ENCODE measurements at places on chromosomes 6 and 20. TPM values are rescaled to one million over a fixed set of nuclear protein-coding genes. Genes with fewer than 3 reads are reported as not detected.

GRCh38 chr6:42507901-42508300 lies 55.9 kb upstream of the UBR2 start:
- no peaks in the 10 kb centered on the region for H3K4me1 ChIP-seq
- H3K27me3 ChIP-seq, result no peaks in the 10 kb centered on the region
- no peaks in the 10 kb centered on the region for H3K36me3 ChIP-seq
- H3K27ac ChIP-seq, result no peak overlapping the region

DNA sequence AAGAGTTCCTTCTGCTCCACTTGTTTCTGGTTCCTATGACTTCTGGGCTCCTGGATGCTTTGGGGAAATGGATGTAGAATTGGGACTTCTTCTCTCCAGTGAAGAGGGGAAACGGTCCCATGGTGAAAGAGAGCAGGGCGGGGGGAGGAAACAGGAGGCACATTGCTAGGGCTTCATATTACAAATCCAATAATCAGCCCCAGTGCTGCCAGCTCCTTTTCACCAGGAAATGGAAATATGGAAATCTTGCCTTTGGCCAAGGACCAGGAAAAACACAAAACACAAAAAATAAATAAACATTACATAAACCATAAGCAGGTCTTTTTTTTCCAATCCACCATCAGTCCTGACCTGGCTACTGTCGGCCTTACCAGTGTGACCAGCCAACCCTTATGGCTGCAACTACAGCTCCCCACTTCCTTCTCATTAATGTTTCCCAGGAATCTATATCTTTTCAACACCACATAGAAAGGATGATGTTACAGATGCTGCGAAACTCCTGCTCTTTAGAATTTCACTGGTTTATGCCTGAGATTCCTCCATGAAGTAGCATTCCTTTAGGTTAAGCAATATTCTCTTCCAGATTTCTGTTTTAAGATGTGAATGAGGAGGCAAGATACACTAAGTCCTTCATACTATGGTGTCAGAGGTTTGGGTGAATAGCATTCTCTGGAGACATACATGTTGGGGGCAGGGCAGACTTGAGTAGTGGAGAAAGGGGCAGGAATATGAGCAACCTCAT lies 2.0 kb downstream of the PI3 start:
- H3K4me1 ChIP-seq, result no peaks in the 10 kb centered on the region
- H3K36me3 ChIP-seq, result no peaks in the 10 kb centered on the region
- H3K27ac ChIP-seq, result no peak overlapping the region
- no peak for DNase-seq
- H3K4me3 ChIP-seq, result no peak overlapping the region
- no peaks in the 10 kb centered on the region for H3K27me3 ChIP-seq

- no peaks in the 10 kb centered on the region for H3K27me3 ChIP-seq
- H3K4me3 ChIP-seq, result no peak overlapping the region
- no peak for DNase-seq
- H3K4me1 ChIP-seq, result no peaks in the 10 kb centered on the region
These were observed 370.2 kb upstream of the EPHA7 start for GRCh38 chr6:93789532-93789931.

The MYCT1 gene
- 2.0 TPM for polyA plus RNA-seq

GRCh38 chr6:113397236-113397635 lies 459.9 kb upstream of the MARCKS start:
- DNase-seq, result no peak
- H3K27me3 ChIP-seq, result no peaks in the 10 kb centered on the region
- H3K4me3 ChIP-seq, result no peak overlapping the region
- no peaks in the 10 kb centered on the region for H3K4me1 ChIP-seq

The RALGAPA2 gene
- polyA plus RNA-seq, result 3.5 TPM

DNA sequence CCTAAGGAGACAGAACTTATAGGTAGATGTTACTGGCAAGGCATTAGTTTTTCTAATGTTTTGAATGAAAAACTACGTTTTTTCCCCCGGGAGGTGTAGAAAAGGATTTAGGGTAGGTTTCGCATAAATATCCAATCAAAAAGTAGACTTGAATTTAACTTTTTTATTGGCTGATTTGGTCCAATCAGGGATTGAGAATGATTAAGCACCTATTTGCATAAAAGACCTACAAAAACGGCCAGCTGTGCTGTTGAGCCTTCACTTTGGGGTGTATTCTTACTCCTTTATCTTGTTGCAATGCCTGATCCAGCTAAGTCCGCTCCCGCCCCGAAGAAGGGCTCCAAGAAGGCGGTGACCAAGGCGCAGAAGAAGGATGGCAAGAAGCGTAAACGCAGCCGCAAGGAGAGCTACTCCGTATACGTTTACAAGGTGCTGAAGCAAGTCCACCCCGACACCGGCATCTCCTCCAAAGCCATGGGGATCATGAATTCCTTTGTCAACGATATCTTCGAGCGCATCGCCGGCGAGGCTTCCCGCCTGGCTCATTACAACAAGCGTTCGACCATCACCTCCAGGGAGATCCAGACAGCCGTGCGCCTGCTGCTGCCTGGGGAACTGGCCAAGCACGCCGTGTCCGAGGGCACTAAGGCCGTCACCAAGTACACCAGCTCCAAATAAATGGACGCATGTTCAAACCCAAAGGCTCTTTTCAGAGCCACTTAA lies 113.5 kb upstream of the BTN3A2 start:
- H3K27ac ChIP-seq, result no peak overlapping the region
- peak overlapping the region; percentile 21 for H3K4me3 ChIP-seq

The C6orf52 gene
- 2.4 TPM for polyA plus RNA-seq

The SLA2 gene
- polyA plus RNA-seq, result not detected

GRCh38 chr6:130848945-130849344 lies 21.7 kb downstream of the SMLR1 start:
- no peak overlapping the region for H3K27ac ChIP-seq
- H3K36me3 ChIP-seq, result no peaks in the 10 kb centered on the region
- H3K27me3 ChIP-seq, result no peaks in the 10 kb centered on the region
- no peak overlapping the region for H3K4me3 ChIP-seq
- DNase-seq, result no peak

- DNase-seq, result no peak
- no peak overlapping the region for H3K4me3 ChIP-seq
- no peaks in the 10 kb centered on the region for H3K27me3 ChIP-seq
- H3K27ac ChIP-seq, result no peak overlapping the region
These were observed 42.8 kb downstream of the METTL24 start for GRCh38 chr6:110315207-110315868.

The LRRN4 gene
- polyA plus RNA-seq, result not detected

GRCh38 chr20:8542110-8542486 lies 410.0 kb downstream of the PLCB1 start:
- no peak overlapping the region for H3K27ac ChIP-seq
- DNase-seq, result no peak
- no peak overlapping the region for H3K4me3 ChIP-seq
- no peaks in the 10 kb centered on the region for H3K27me3 ChIP-seq

- H3K36me3 ChIP-seq, result no peaks in the 10 kb centered on the region
- no peak overlapping the region for H3K27ac ChIP-seq
- no peak overlapping the region for H3K4me3 ChIP-seq
- H3K4me1 ChIP-seq, result no peaks in the 10 kb centered on the region
- H3K27me3 ChIP-seq, result no peaks in the 10 kb centered on the region
- DNase-seq, result no peak
These were observed 2.1 kb downstream of the CALHM6 start for GRCh38 chr6:116463301-116463700.

DNA sequence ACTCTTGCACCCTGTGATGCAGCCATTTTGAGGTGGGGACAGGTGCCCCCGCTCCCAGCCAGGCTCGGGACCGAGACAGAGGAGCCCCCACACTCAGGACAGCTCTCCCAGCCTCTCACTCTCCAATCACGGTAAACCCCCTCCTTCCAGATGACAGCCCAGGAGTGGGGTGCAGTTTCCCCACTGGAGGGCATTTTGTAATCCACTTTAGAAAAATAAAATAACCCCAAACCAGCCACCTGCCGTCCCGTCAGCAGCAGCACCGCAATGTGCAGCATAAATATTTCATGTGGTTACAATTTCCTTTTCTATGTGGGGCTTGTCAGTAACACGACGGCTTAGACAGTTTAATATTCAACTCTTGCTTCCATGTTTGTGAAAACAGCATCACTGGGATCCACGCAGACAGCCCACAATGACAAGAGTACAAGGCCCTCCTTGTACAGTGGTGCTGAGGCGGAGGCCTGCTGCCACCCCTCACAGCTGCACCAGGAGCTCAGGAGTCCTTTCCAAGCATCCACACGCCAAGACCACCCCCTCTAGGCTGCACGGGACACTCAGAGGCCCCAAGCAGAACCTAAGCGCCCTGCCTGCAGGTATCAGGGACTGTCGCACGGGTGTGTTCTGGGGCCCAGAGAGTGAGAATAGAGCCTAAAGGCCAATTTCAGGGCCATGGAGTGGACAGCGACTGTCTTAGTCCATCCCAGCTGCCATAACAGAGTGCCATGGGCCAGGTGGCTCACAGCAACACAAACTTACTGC lies 116.7 kb downstream of the JPH2 start:
- peaks cover 3% of the 10 kb centered on the region for H3K4me1 ChIP-seq
- H3K36me3 ChIP-seq, result no peaks in the 10 kb centered on the region
- H3K27me3 ChIP-seq, result no peaks in the 10 kb centered on the region
- no peak overlapping the region for H3K4me3 ChIP-seq
- no peak for DNase-seq

GRCh38 chr6:147058786-147059385 lies 145.3 kb upstream of the STXBP5 start:
- no peak for DNase-seq
- H3K4me3 ChIP-seq, result no peak overlapping the region
- no peaks in the 10 kb centered on the region for H3K27me3 ChIP-seq
- peaks cover 4% of the 10 kb centered on the region for H3K4me1 ChIP-seq
- no peak overlapping the region for H3K27ac ChIP-seq

The TEAD3 gene
- 54.2 TPM for polyA plus RNA-seq

The SOBP gene
- polyA plus RNA-seq, result 8.2 TPM

GRCh38 chr6:154981079-154981870 lies 13.8 kb upstream of the TIAM2 start:
- DNase-seq, result no peak
- H3K27ac ChIP-seq, result no peak overlapping the region
- H3K27me3 ChIP-seq, result no peaks in the 10 kb centered on the region
- H3K36me3 ChIP-seq, result no peaks in the 10 kb centered on the region

DNA sequence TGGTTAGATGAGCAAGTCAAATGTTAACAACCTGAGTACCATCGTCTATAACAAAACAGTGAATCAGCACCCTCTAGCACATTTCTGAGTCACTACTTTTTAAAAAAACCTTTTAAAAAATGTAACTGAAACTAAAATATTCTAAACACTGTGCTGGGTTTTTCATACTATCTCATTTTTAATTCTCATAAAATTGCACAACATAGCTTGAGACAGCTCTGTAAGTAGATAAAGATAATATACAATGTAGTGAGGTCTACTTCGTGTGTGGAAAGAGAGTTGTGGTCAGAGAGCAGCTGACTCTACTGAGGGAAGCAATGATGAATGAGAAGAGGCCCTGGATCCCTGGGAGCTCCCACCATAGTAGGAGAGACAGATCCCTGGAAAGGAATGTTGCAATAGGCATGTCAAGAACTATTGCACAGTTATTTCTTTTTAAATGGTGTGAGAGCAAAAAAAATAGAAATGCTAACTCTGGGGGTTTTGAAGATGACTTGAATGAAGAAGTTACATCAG lies 13.6 kb upstream of the CALHM6 start:
- no peaks in the 10 kb centered on the region for H3K36me3 ChIP-seq
- no peaks in the 10 kb centered on the region for H3K27me3 ChIP-seq
- no peak overlapping the region for H3K4me3 ChIP-seq

DNA sequence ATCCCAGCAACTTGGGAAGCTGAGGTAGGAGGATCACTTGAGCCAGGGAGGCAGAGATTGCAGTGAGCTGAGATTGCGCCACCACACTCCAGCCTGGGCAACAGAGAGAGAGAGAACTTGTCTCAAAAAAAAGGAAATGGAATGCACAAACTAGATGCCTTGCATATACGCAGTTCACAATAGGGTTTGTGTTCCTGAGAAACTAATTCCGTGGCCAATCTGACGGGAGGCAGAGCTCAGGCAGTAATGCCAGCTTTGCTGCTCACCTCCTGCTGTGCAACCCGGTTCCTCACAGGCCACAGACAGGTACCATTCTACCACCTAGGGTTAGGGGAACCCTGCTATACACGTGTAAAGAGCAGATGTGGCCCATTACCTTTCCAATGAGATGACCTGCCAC lies 1.4 kb downstream of the CDK5RAP1 start:
- DNase-seq, result no peak
- no peaks in the 10 kb centered on the region for H3K4me1 ChIP-seq
- no peak overlapping the region for H3K27ac ChIP-seq
- H3K4me3 ChIP-seq, result no peak overlapping the region
- no peaks in the 10 kb centered on the region for H3K27me3 ChIP-seq

The FUCA2 gene
- polyA plus RNA-seq, result 17.4 TPM

DNA sequence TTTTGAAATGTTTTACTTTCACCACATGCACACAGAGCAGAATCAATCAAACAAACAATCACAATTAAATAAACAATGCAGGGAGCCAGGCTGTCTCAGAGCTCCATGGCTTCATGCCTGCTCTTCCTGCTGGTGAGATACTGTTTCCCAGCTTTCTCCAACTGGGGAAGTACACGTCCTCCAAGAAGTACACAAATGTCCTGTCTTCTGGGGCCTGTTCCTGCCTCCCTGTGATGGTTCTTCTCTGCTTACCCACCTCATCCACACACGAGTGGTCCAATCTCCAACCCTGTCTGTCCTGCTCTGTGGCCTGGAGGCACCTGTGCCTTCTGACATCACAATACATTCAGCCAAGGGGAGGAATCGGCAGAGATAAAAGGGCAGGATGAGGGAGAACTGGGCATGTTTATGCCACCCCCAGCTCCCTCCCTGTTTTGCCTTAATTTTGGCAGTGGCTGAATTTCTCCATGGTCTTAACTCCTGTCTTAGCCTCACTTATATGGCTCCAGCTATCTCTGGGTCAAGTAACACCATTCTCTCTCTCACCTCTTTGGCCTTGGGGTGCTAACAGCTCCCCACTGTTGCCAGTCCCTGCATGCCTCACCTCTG lies 25.3 kb upstream of the TTPAL start:
- no peak overlapping the region for H3K27ac ChIP-seq
- no peaks in the 10 kb centered on the region for H3K4me1 ChIP-seq
- H3K27me3 ChIP-seq, result no peaks in the 10 kb centered on the region
- H3K36me3 ChIP-seq, result no peaks in the 10 kb centered on the region

The ADGRB3 gene
- 1.8 TPM for polyA plus RNA-seq

DNA sequence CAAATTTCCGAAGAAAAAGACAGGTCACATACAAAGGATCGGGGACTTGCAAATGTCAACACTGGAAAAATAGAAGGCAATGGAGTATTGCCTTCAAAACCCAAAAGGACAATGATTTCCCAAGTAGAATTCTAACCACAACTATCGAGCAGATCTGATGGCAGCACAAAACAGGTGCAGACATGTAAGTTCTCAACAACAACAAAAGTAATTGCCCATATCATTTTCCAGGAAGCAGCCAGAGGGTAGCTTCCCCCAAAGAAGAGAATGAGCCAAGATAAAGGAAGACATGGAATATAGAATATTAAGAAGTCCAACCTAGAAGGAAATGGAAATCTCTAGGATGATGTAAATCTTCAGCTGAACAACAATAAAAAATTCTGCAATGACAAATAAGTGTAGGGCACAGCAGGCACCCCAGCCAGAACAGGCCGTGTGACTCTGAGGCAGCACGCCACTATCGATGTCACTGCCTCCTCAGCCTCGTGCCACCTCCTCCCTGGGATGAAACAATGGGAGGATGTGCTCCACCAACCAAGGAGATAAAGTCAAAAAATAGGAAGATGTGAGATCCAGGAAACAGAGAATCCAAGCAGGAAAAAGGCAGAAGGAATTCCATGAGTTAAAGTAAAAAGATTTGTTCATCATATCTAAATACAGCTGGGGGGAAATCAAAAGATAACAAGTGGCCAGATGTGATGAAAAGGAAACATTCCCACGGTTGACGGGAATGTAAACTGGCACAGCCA lies 34.1 kb downstream of the SERPINB1 start:
- H3K4me1 ChIP-seq, result peaks cover 5% of the 10 kb centered on the region
- H3K27ac ChIP-seq, result no peak overlapping the region
- H3K4me3 ChIP-seq, result no peak overlapping the region
- DNase-seq, result no peak

GRCh38 chr6:4819706-4820283 lies 43.6 kb downstream of the CDYL start:
- no peak for DNase-seq
- H3K27me3 ChIP-seq, result no peaks in the 10 kb centered on the region
- no peak overlapping the region for H3K4me3 ChIP-seq
- H3K4me1 ChIP-seq, result peaks cover 2% of the 10 kb centered on the region
